Stimulated activated naive B cell treated with anti-CD40 and anti-IgM and Interleukin-4, amounts not matched to agents 10 μg/mL and 1 μg/mL and 100 μg/mL, for 72 hours (primary cell): ENCODE measurements at places on chromosomes 3 and 15.

DNA sequence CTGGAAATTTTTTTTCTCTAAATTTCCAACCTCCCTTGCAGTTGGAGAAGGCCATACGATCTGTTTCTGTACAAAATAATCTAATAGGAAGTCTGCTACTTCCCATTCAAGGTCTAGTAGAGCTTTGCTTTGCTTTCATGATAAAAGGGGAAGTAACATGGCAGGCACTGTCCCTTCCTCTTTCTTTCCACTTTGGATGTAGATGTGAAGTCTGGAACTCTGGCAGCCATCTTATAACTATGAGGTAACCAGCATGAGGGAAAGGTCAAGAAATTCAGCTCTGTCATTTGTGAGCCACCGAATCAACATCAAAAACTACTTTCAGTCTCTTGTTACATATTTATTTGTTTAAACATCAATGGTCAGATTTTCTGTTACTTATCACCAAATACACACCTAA is 156.3 kb downstream of the MTHFS start:
- no peaks in the 10 kb centered on the region for H3K4me1 ChIP-seq
- DNase-seq = no peak
- no peaks in the 10 kb centered on the region for H3K27me3 ChIP-seq

GRCh38 chr3:67302489-67302888 is 304.4 kb downstream of the KBTBD8 start:
- no peaks in the 10 kb centered on the region for H3K4me1 ChIP-seq
- no peaks in the 10 kb centered on the region for H3K27me3 ChIP-seq
- DNase-seq = no peak
- no peak overlapping the region for H3K27ac ChIP-seq
- no peak overlapping the region for H3K4me3 ChIP-seq
- H3K36me3 ChIP-seq = no peaks in the 10 kb centered on the region

DNA sequence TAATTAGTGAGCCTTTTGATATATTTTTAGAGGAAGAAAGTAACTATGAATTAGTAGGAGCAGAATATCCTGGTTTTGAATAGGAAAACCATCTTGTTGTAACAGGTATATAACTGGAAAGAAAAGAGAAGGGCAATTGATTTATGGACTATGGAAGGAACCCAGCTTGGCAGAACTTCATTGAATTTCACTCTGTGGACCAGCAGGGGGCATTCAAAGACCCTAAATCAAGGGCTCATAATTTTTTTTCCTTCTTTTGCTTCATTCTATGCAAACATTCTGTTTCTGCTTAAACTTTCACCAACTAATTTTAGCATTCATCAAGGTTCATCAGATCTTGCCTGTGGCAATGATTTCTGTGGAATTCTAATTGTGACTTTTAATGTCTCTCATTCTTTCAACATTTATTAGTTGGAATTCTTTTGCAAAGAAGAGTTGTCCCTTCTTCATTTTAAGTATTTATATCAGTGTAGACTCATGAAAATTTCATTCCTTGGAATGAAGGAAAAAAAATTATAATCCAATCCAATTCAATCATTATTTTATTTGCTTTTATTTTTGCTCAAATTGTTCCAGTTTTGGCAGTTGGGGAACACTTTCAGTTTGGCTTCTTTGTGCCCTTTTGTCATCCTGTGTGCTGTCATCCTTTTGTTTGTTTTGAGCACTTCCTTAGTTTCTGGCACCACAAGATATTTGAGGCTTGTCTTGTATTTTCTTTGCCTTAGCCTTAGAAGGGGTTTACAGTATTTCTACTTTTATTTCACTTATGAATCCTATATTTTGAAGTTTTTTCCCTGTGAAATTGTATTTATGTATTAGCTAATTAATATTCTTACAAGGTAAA is 30.4 kb downstream of the NXPE3 start:
- peaks cover 7% of the 10 kb centered on the region for H3K36me3 ChIP-seq
- H3K4me1 ChIP-seq = peaks cover 35% of the 10 kb centered on the region
- H3K4me3 ChIP-seq = peak overlapping the region; percentile 26
- DNase-seq = peak; percentile 17

DNA sequence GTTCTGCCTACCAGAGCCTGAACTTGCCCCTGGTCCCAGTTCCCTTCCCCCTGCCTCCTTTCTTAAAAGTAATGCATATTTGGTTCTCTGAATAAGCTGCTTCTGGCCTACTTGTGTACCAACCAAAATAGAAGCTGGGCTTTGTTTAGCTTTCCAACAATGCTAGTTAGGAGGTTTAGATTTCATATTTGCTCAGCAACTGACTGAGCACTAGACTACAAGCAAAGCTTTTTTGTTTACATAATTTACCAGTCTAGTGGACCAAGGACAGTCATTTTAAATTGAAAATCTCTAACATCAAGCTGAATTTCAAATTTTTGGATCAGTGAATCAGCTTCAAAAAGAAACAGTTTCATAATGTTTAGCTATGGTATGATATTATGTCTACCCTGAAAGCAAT is 331.2 kb downstream of the ULK4 start:
- H3K27ac ChIP-seq = no peak overlapping the region
- no peaks in the 10 kb centered on the region for H3K4me1 ChIP-seq
- H3K36me3 ChIP-seq = peaks cover 1% of the 10 kb centered on the region
- H3K4me3 ChIP-seq = no peak overlapping the region
- no peaks in the 10 kb centered on the region for H3K27me3 ChIP-seq

GRCh38 chr3:133949438-133949837 is 53.8 kb upstream of the RAB6B start:
- no peak overlapping the region for H3K27ac ChIP-seq
- no peaks in the 10 kb centered on the region for H3K36me3 ChIP-seq
- no peak for DNase-seq
- no peaks in the 10 kb centered on the region for H3K4me1 ChIP-seq
- H3K4me3 ChIP-seq = no peak overlapping the region

- peaks cover 33% of the 10 kb centered on the region for H3K27me3 ChIP-seq
- peaks cover 4% of the 10 kb centered on the region for H3K36me3 ChIP-seq
- no peak for DNase-seq
- no peak overlapping the region for H3K27ac ChIP-seq
- H3K4me1 ChIP-seq = peaks cover 2% of the 10 kb centered on the region
These were observed 26.0 kb upstream of the CCK start for GRCh38 chr3:42292009-42292408.

- no peaks in the 10 kb centered on the region for H3K36me3 ChIP-seq
- DNase-seq = no peak
- H3K4me3 ChIP-seq = no peak overlapping the region
- H3K27me3 ChIP-seq = peaks cover 9% of the 10 kb centered on the region
These were observed 188.3 kb upstream of the EOMES start for GRCh38 chr3:27910456-27910855.

GRCh38 chr3:106728315-106729098 is 648.7 kb upstream of the CCDC54 start:
- no peaks in the 10 kb centered on the region for H3K4me1 ChIP-seq
- H3K4me3 ChIP-seq = no peak overlapping the region
- DNase-seq = no peak
- no peak overlapping the region for H3K27ac ChIP-seq

GRCh38 chr3:99542767-99543518 is 95.5 kb upstream of the COL8A1 start:
- H3K4me3 ChIP-seq = no peak overlapping the region
- H3K4me1 ChIP-seq = no peaks in the 10 kb centered on the region
- no peaks in the 10 kb centered on the region for H3K36me3 ChIP-seq
- H3K27ac ChIP-seq = no peak overlapping the region
- no peaks in the 10 kb centered on the region for H3K27me3 ChIP-seq
- DNase-seq = no peak

DNA sequence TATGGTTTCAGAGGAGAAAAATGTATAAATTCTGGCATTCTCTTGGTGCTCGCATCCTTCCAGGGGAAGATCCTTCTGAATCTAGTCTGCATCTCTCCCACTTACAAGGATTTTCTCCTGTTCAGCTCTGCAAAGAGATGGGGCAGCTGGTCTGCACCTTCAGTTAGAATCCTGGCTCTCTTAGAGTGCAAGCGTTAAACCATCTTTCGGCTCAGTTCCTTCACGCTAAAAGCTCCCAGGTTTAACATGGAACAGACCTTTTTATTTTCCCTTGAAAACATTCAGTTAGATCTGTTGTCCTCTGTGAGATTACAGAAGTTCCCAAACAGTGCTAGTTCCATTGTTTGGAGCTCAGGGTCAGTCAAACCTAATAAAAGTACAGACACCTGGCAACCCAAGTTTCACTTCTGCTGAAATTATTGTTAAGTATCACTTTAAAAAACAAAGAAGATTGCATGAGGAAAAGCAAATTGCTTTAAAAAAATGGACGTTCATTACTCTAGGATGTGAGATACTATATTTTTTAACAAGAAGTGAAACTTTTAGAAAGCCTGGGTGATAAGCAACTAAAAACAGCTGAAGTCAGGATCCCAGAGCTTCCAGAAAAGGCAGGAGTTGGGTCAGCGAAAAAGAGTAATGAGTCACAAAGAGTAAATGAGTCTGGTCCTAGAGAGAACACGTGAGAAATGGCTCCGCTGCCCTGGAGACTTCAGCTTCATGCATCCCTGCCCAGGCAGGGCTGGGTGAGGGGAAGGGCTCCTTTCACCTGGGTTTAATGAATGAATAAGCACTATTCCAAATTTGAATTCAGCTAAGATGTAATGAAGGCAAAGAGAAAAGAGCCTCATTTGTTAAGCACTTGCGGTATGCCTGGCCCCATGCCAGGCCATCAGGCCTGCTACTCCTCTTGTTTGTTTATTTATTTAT is 63.3 kb downstream of the ABTB1 start:
- no peaks in the 10 kb centered on the region for H3K27me3 ChIP-seq
- peaks cover 24% of the 10 kb centered on the region for H3K36me3 ChIP-seq
- H3K27ac ChIP-seq = peak overlapping the region; percentile 52
- DNase-seq = peak; percentile 59
- H3K4me3 ChIP-seq = peak overlapping the region; percentile 60

DNA sequence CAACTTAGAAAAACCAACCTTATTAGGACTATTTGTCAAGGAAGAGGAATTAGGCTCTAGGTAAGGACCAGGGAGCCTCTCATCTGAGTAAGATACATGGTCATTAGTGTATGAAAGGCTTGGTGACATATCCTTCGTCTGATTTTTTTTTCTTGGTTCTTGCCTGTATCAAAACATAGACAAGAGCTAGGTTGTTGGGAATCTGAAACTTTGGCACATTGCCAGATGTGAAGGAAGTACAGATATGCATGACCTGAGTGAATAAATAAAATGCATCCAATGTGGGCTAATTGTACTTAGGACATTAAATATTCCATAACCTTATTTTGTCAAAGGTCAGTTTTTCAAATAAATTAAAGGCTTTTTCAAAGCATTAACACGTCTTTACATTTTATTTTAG is 151.8 kb downstream of the SYNPR start:
- H3K27ac ChIP-seq = no peak overlapping the region
- no peaks in the 10 kb centered on the region for H3K4me1 ChIP-seq
- no peaks in the 10 kb centered on the region for H3K36me3 ChIP-seq
- no peaks in the 10 kb centered on the region for H3K27me3 ChIP-seq

DNA sequence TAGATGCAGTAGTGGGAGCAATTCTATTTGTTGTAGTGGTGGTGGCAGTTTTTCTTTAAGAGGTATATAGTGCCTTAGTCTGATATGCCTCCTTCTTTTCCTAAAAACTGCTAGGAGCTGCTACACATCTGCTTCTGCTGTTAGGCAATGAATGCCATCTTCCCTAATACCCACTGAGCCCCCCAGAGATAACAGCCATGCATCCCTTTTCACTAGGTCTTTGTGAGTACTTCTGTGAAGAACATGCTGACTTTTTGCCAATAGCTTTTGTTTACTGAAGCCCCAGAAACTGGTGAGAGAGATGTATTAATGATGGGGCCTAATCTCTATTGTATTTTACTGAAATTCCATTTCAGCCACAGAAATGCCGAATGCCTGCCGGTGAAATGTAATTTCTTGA is 92.6 kb upstream of the CHL1 start:
- H3K27ac ChIP-seq = no peak overlapping the region
- no peak overlapping the region for H3K4me3 ChIP-seq
- DNase-seq = no peak
- H3K36me3 ChIP-seq = no peaks in the 10 kb centered on the region
- H3K27me3 ChIP-seq = peaks cover 9% of the 10 kb centered on the region
- H3K4me1 ChIP-seq = peaks cover 2% of the 10 kb centered on the region

GRCh38 chr3:129046732-129047552 is 13.6 kb upstream of the GP9 start:
- H3K4me1 ChIP-seq = no peaks in the 10 kb centered on the region
- H3K27ac ChIP-seq = no peak overlapping the region
- no peak overlapping the region for H3K4me3 ChIP-seq
- H3K27me3 ChIP-seq = peaks cover 41% of the 10 kb centered on the region
- peaks cover 21% of the 10 kb centered on the region for H3K36me3 ChIP-seq

DNA sequence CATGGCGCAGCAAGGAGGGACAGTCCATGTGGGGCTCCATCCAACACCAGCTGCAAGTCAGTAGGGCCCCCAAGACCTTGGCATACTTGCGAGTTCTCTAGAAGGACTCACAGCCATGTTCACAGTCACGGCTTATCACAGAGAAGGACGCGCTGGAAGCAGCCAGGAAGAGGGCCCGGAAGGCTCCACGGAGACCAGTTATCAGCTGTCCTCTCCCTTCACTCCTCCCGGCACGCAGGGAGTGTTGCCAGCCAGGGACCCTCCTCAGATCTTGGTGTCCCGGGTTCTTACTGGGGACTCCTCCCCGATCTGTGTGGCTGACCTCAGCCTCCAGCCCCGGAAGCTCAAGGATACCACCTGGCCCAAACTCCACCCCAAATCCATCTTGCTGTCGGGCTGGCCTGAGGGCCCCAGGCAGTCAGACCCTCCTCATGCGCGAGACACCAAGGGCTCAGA is 68.0 kb downstream of the SLTM start:
- H3K27me3 ChIP-seq = peaks cover 7% of the 10 kb centered on the region
- no peak for DNase-seq
- peak overlapping the region; percentile 43 for H3K4me3 ChIP-seq
- H3K36me3 ChIP-seq = peaks cover 5% of the 10 kb centered on the region
- no peak overlapping the region for H3K27ac ChIP-seq

DNA sequence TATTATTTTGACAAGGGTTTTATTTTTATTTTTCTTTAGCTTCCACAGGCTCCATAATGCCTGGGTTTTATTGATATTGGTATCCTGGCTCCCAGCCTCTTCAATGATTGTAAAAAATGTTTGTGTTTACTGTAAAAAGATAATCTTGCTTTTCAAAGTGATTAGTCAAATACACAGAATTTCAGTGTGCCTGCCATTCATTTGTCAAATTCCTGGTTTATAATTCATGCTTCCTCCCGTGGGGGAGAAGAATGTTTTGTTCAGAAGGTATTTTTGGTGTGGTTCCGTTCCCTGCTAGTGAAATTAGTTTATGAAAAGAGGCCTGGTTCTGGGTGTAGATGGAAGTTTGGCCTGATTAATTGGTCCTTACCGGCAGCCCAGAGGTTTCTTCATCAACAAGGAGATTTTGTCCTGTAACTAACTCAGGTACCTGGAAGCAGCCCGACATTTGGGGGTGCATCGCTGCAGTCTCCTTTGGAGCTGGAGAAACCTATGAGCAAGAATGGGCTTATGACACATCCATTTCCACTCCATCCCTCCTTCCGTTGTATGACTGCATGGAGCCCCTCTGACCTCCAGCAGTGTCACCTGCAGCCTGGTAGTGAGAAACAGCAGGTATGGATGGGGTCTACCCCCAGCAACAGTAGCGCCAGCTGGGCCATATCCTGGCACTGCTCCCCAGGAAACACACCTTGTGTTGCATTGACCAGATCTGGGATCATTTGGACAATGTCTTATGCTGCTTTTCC is 101.5 kb downstream of the PGPEP1L start:
- no peaks in the 10 kb centered on the region for H3K27me3 ChIP-seq
- H3K27ac ChIP-seq = no peak overlapping the region
- H3K4me3 ChIP-seq = no peak overlapping the region
- peaks cover 10% of the 10 kb centered on the region for H3K36me3 ChIP-seq

- H3K27ac ChIP-seq = no peak overlapping the region
- no peak for DNase-seq
- H3K27me3 ChIP-seq = no peaks in the 10 kb centered on the region
- no peak overlapping the region for H3K4me3 ChIP-seq
- peaks cover 6% of the 10 kb centered on the region for H3K36me3 ChIP-seq
- H3K4me1 ChIP-seq = no peaks in the 10 kb centered on the region
These were observed 260.4 kb upstream of the KCNMB2 start for GRCh38 chr3:178275793-178276192.
